ENCODE measurements at places on chromosomes 3 and 15. TPM values are rescaled to one million over a fixed set of nuclear protein-coding genes. Genes with fewer than 3 reads are reported as not detected.
A peak's percentile ranks its signal among the peaks of the same experiment; 100 is the strongest.

GRCh38 chr3:31955581-31955980 lies 25.5 kb downstream of the OSBPL10 start:
- H3K27ac ChIP-seq, result no peak overlapping the region
- H3K4me1 ChIP-seq, result peaks cover 26% of the 10 kb centered on the region
- H3K36me3 ChIP-seq, result no peaks in the 10 kb centered on the region
- H3K27me3 ChIP-seq, result no peaks in the 10 kb centered on the region
- DNase-seq, result no peak

DNA sequence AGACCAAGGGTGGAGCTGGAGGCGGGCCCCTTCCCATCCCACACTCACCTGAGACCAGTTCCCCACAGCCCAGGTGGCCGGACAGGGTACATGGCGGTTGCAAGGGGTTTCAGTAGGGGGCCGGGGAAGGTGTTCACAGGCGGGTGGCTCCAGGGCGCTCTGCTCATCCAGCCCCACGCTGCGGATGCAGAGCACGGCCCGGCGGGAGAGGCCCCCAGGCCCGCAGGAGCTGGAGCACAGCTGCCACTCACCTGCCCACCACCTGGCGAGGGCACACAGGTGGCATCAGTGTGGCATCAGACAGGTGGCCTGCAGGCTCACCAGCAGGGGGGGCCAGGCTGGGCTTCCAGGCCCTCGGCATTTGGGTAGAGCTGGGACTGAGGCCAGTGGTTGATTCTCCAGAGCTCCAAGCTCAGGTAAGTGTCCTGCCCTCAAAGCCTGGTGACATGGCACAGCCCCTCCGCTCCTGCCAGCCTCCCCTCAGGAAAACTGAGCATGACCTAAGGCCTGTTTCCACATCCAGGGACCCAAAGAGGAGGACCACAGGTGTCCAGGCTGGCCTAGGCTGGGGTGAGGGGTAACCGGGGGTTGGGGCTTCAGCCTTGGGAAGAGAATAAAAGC lies 43.8 kb downstream of the ADAMTS7 start:
- no peaks in the 10 kb centered on the region for H3K27me3 ChIP-seq
- H3K4me1 ChIP-seq, result no peaks in the 10 kb centered on the region
- DNase-seq, result no peak
- no peaks in the 10 kb centered on the region for H3K36me3 ChIP-seq
- H3K27ac ChIP-seq, result no peak overlapping the region

- peaks cover 16% of the 10 kb centered on the region for H3K4me1 ChIP-seq
- H3K27me3 ChIP-seq, result no peaks in the 10 kb centered on the region
- no peaks in the 10 kb centered on the region for H3K36me3 ChIP-seq
- no peak overlapping the region for H3K4me3 ChIP-seq
- H3K27ac ChIP-seq, result peak overlapping the region; percentile 74
Measured at GRCh38 chr15:40858706-40859105, 14.9 kb downstream of the SPINT1 start.

GRCh38 chr3:31724651-31725050 lies 191.9 kb downstream of the STT3B start:
- no peaks in the 10 kb centered on the region for H3K27me3 ChIP-seq
- H3K27ac ChIP-seq, result peak overlapping the region; percentile 46
- no peaks in the 10 kb centered on the region for H3K36me3 ChIP-seq
- H3K4me1 ChIP-seq, result peaks cover 8% of the 10 kb centered on the region
- peak; percentile 37 for DNase-seq
- H3K4me3 ChIP-seq, result no peak overlapping the region

GRCh38 chr3:11583638-11584046 lies 60.1 kb downstream of the VGLL4 start:
- H3K27ac ChIP-seq, result peak overlapping the region; percentile 86
- no peak for DNase-seq
- H3K4me3 ChIP-seq, result no peak overlapping the region
- H3K27me3 ChIP-seq, result no peaks in the 10 kb centered on the region
- no peaks in the 10 kb centered on the region for H3K36me3 ChIP-seq

The LRRN1 gene
- 37.5 TPM for total RNA-seq
